ENCODE measurements at places on chromosomes 6 and 20.

- no peak for DNase-seq
Observed at GRCh38 chr6:139551376-139551775, 176.9 kb upstream of the CITED2 start.

DNA sequence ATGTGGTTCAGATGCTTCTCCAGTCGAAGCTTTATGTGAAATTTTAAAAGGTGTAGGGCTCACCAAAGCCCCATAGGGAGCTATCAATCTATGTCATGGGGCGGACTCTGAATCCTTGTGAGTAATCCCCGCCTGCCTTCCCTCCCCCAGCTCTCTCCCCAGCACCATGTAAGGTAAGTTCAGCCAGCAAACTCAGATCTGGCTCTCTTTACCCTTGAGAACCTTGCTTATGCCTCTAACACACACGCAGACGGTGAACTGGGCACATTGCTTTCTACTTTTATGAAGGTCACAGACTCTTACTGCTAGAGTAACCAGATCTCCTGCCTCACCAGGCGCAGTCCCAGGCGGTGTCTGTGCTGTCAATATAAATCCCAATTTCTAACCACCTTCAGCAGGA, 82.6 kb upstream of the CNKSR3 start:
- DNase-seq, result no peak

GRCh38 chr20:22687676-22688349, 103.4 kb upstream of the FOXA2 start:
- DNase-seq, result no peak

DNA sequence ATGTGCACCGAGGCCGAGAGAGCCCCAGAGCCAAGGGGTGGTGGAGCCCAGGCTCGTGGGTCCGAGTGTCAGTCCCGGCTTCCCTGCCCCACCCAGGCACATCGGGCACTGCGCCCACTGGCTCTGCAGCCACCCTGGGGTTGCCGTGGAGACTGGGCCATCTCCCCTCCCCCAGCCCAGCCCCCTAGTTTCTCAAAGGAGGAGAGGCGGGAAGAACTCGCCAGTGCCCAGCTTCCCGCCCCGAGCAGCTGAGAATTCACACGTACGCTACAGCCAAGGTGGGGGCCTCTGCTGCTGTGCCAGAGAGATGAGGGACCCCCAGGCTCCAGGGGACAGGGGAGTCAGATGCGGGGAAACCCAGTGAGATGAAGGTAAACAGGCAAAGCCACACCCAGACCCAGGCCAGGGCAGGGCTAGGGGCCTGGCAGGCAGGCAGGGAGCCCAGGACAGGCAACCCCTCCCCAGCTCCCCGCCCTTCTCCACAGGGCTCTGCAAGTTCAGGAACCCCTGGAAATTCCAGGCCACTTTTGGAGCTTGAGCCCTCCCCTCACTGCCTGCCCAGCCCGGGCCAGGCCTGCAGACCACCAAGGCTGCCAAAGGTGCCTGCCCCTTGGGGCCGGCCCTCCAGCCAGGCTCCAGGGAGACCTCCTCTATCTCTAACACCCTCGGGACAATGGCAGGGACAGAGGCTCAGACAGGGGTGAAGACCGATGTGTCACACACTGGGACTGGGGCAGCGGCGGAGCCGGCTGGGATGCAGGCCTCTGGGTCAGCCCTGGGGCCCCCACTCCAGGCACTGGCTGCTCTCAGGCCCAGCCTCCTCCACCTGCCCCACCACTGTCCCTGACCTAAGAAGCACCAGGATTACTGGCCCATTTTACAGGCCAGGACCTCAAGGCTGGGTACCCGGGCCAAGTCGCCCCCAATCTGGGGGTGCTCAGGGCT, 6.0 kb downstream of the LAMA5 start:
- no peak for DNase-seq

DNA sequence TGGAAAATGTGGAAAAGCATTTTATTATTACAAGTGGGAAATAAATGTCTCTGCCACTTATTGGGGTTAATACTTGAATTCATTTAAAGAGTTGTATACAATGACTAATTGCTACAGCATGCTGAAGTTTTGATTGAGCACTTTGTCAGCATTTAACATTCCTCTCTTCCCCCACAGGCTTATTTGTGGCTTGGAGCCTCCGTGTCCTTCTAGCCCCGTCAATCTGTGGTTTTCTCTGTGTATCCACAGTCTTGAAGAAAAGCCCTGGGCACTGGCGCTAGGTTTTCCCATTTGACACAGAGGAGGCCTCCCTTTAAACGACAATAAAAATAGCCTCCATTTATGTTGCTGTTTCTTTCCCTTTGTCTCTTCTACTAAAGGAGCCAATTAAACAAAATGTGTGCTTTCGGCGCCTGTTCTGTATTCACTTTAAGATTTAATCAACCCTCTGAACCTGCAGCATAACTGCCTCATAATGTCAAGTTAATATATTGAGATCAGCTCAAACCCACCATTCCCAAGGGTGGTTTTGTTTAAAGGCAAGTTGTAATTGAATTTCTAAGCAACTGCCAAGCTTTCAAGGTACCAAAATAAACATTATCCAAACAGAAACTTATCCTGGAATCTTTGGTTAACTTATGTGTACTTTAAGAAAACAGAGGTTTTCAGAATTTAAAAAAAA, 326.6 kb upstream of the RNF24 start:
- DNase-seq, result no peak

- DNase-seq, result no peak
Observed at GRCh38 chr6:138086573-138087196, 20.5 kb downstream of the PERP start.
